ENCODE measurements at places on chromosomes 2 and 18.

GRCh38 chr2:48213646-48214045 lies 307.3 kb upstream of the FBXO11 start:
- DNase-seq = no peak

DNA sequence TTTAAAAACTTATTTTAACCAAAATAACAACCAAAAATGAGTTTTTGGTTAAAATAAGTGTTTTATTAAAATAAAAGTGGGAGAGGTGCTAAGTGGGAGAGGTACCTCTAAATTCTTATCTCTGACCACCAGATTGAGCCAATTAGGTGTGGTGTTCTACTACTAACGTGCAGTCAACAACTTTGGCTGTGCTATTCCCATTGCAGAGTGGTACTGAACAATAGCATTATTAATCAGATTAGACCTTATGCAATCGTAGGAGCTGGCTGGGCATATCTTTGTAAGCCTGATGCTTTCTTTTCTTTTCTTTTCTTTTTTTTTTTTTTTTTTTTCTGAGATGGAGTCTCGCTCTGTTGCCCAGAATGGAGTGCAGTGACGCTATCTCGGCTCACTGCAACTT lies 38.9 kb downstream of the RAB27B start:
- no peak for DNase-seq

DNA sequence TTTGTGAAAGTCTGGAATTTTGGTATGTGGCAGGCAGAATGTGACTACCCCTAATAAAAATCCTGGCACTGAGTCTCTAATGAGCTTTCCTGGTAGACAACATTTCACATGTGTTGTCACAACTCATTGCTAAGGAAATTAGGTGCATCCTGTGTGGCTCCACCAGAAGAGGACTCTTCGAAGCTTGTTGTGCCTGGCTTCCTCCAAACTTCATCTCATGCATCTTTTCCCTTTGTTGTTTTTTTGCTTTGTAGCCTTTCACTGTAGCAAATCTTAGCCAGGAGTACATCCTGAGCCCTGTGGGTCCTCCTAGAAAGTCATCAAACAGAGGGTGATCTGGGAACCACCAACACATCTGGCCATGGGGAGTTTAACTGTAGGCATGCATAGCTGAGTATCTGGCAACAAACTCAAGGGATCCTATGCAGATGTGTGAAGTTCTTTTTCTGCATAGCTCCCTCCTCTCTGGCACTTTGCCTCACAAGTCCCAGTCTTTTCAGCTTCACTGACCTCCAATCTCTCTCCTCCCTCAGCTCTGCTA lies 42.1 kb upstream of the SERTAD2 start:
- DNase-seq = no peak

DNA sequence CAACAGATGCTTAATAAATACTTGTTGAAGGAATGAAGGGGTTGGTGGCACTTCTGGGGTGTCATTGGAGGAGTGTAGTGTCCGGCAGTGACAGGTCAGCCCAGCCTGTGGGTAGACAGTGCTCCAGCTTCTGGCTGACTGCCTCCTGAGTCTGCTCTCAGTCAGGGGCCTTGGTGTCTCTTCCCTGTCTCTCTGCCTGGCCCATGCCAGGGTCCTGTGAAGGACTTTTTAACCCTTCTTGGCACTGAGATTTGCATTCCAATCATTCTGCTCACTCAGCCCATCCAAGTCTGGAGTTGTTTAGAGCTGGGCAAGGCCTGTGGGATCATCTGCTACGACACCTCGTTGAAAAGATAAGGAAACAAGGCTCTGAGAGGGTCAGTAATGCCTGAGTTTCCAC lies 1.4 kb upstream of the KCNK3 start:
- DNase-seq = no peak
